ENCODE measurements at places on chromosomes 5 and 9.

- no peak for DNase-seq
Observed at GRCh38 chr5:664343-664993, 28.7 kb downstream of the TPPP start.

DNA sequence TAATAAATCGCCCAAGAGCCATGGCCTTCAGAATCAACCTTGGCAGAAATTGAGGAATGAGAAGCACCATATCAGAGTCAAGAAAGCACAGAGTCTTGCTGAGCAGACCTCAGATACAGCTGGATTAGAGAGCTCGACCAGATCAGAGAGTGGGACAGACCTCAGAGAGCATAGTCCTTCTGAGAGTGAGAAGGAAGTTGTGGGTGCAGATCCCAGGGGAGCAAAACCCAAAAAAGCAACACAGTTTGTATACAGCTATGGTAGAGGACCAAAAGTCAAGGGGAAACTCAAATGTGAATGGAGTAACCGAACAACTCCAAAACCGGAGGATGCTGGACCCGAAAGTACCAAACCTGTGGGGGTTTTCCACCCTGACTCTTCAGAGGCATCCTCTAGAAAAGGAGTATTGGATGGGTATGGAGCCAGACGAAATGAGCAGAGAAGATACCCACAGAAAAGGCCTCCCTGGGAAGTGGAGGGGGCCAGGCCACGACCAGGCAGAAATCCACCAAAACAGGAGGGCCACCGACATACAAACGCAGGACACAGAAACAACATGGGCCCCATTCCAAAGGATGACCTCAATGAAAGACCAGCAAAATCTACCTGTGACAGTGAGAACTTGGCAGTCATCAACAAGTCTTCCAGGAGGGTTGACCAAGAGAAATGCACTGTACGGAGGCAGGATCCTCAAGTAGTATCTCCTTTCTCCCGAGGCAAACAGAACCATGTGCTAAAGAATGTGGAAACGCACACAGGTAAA, 4.5 kb downstream of the NFX1 start:
- DNase-seq, result no peak

- no peak for DNase-seq
Observed at GRCh38 chr5:130011986-130012385, 107.7 kb downstream of the CHSY3 start.

DNA sequence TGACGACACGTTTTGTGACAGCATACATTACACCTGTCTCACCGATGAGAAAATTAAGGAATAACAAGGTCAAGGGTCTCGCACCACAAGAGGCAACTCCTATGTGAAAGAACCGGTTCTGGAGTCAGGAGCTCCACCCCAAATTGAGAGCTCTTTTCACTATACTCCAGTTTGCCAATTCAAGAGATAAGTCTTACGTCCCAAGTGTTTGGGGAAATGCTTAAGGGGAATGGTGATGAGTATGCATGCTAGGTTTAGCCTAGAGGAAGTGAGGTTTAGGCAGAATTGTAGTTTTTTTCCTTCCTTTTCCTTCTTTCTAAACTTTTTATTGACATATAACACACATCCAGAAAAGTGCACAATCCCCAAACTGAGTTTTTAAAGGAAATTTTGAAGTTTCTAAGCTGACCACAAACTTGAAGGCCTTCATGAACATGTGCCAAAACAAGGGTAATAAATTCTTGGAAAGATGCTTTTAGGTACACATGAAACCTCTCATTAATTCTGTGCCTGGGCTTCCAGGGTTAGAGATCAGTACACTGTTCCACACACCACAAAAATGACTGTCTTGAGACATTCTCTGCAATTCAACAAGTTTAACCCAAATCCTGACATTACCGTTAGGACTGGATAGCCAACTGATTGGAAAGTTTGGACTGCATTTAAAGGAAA, 127.6 kb upstream of the SLC1A3 start:
- DNase-seq, result no peak

GRCh38 chr9:31671011-31671410, 713.4 kb upstream of the ACO1 start:
- no peak for DNase-seq

DNA sequence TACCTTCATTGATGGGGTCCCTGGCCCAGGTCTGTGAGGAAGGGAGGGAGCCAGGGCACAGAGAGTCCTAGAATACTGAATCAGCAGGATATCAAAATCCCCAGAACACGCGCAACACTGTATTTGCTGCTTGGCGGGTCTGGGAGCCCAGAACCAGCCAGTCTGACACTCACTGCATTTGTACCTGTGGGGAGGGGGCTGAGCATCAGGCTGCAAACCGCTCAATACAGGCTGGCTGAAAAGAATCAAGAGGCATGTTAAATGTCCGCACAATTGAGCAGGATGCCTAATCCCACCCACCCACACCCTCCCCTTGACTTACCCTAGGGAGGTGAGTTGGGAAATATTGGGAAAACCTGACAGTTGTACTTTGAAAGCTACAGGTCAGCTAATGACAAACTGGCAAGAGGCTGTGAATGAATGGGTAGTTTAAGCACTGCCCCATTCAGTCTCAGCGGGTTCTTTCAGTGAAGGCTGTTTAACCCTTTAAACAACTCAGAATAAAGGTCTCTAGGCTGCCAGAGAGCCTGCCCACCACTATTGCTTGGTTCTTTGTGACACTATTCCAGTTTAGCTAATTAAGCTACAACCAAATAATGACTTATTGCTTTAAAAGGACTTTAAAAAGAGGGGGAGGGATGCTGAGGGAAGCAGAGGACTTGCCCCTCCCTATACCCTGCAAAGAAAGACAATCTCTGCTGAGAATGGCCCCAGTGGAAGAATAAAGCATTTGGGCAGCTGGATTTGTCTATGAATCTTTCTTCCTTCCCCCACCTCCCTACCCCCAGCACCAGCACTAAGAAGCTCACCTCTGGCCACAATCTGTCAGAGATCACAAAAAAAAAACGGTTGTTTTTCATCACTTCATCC, 5.0 kb downstream of the SPRY4 start:
- no peak for DNase-seq

- DNase-seq, result peak; percentile 25
Observed at GRCh38 chr5:127041571-127041970, 11.2 kb upstream of the MARCHF3 start.

DNA sequence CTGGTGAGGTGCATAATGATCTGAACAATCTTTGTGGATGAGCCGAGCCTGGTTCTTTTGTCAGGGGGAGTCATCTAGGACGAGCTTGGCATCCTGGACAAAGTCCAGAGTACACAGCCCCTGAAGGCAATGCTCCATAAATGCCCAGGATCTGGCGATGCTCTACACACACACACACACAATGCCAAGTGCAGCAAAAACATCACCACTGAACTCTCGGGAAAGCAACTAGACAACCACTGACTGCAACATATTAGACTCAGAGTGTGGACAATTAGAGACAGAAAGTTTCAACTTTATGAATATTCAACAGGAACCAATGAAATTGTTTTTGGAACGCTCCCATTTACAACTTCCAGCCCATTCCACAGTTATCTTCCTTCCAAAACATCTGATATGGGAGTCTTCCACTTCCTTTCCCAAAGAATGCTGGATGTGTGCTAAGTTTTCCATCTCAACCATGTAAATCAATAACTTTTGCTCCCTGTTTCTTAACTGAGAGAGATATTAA, 227.6 kb upstream of the ANKRD55 start:
- DNase-seq, result no peak

DNA sequence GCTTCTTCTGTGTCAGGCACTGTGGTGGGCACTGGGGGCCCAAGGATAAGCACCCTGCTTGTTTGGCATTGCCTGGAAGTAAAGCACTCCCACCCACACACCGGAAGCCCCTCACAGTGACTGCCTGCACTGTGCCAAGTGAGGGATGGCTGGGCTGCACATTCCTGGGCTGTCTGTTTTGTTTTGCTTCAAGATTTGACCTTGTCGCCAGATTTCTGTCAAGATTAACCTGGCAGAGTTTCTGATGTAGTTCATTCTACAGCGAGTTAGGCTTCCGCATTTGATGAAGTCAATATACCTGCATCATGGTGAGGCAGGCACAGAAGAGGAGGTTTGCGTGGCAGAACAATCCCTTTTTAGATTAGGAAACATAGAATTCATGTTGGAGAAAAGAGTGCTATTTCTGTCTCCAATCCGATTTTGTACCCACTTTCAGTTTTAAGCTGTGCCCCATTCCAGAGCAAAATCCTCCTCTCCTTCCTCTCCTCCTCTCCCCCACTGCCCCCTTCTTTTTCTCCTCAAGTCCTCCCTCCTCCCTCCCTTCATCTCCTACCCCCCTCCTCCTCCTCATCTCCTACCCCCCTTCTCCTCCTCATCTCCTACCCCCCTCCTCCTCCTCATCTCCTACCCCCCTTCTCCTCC, 14.4 kb upstream of the BOD1 start:
- DNase-seq, result no peak

DNA sequence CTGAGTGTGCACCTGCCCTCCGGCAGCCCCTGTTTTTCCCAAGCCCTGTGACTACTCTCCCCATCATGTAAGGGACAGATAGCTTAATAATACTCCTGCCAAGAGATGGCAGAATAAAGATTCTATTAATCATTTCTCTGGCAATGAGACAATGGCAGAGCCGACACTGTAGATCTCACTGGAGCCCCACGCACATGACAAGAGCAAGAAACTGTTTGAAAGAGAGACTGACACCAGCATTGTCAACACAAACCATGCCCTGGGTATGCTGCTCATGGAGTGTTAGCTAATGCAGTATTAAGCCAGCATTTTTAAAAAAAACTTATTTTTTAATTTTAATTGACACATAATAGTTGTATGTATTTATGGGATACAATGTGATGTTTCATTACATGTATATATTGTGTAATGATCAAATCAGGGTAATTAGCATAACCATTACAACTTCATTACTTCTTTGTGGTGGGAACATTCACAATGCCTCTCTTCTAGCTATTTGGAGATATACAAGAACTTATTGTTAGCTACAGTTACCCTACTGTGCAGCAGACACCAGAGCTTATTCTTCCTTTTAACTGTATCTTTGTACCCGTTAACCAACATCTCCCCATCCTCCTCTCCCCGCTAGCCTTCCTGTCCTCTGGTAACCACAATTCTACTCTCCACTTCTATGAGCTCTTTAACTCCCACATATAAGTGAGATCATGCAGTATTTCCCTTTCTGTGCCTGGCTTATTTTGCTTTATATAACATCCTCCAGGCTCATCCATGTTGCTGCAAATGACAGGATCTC, 31.5 kb upstream of the SEMA4D start:
- DNase-seq, result no peak

DNA sequence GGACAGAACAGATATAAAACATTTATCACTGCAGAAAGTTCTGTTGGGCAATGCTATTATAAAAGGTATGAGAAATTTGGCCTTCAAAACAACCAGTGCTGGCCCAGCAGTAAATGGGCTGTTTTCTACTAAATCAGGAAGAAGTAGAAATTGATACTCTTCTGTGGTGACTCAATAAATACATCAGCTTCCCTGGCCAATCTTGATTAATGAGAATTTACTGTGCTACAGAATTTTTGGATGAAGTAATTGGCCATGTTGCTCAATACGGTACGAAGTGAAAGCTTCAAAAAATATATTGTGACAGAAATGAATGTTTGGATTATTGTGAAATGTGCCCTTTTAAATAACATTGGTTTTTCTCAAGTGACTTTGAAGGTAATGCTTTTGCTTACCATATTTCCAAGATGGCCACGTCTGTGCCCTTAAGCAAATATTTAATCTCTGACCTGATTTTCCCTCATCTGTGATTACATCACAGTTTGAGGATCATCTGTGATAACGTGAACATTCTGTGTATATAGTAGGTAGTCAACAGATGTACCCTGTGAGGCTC, 4.2 kb downstream of the DNAJA1 start:
- peak; percentile 36 for DNase-seq

- no peak for DNase-seq
Observed at GRCh38 chr9:97668485-97668884, 28.7 kb downstream of the XPA start.

- DNase-seq, result peak; percentile 51
Observed at GRCh38 chr9:35756275-35757225, 2.5 kb upstream of the MSMP start.

- DNase-seq, result no peak
Observed at GRCh38 chr9:115032296-115032695, 85.7 kb downstream of the TNC start.

GRCh38 chr5:91367344-91367743, 15.8 kb downstream of the ARRDC3 start:
- DNase-seq, result no peak

GRCh38 chr9:123556464-123557435, 200.8 kb downstream of the CRB2 start:
- no peak for DNase-seq

DNA sequence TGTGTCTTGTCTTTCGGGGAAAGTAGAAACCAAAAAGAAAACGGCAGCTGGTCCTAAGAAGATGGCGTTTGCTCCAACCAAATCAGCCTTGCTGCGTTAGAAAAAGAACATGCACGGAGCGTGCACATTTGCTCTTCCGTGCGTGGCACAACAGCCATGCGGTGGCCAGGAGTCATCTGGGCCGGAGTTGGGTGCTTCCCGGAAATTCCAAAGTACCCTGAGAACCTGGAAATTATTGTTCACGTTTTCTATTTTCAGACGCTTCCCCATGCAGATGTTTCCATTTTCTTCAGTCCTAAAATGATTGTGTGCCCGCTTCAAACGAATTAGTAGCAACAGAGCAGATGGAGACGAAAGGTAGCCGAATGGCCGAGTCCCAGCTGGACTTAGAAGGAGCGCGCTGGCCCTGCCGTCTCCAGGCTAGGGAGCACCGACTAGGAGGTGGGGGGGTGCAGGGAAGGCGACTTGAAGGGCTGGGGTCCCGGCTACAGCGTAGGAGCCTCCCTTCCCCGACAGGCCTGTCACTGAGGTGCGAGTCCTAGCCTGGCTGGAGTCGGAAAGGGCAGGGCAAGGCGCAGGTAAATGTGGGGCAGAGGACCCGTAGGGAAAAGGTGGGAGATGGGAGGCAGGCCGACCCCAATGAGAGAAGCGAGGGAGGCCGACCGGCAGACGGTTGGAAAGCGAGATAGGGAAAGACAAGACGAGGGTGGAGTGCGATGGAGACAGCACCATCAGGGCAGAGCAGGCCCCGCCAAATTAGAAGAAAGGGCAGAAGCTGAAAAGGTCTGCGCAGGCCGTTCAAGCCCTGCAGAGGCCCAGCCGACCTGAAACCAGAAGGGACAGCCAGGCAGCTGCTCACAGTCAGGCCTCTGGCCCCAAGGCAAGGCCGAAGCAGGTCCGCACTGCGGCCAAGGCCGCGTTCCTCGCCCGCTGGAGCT, 1.4 kb downstream of the BARX1 start:
- no peak for DNase-seq

- no peak for DNase-seq
Observed at GRCh38 chr5:177336112-177336511, 15.4 kb downstream of the LMAN2 start.

- no peak for DNase-seq
Observed at GRCh38 chr5:62111428-62111827, 194.6 kb upstream of the KIF2A start.

GRCh38 chr5:143701493-143701892, 110.5 kb upstream of the HMHB1 start:
- no peak for DNase-seq

- DNase-seq, result no peak
Observed at GRCh38 chr9:134230092-134230941, 66.0 kb upstream of the RNU6ATAC start.

GRCh38 chr5:34655354-34655991, 655 bp upstream of the RAI14 start:
- DNase-seq, result peak; percentile 67

- peak; percentile 57 for DNase-seq
Observed at GRCh38 chr9:121399883-121400607, 30.0 kb upstream of the STOM start.
